Common myeloid progenitor, CD34-positive (primary cell): ENCODE measurements at places on chromosomes 5 and 9.
A peak's percentile ranks its signal among the peaks of the same experiment; 100 is the strongest.

- no peak for DNase-seq
Observed at GRCh38 chr9:122355336-122355875, 15.4 kb upstream of the PTGS1 start.

- no peak for DNase-seq
Observed at GRCh38 chr5:158965334-158965733, 134.4 kb downstream of the EBF1 start.

- no peak for DNase-seq
Observed at GRCh38 chr5:90170261-90170660, 239.3 kb downstream of the CETN3 start.

DNA sequence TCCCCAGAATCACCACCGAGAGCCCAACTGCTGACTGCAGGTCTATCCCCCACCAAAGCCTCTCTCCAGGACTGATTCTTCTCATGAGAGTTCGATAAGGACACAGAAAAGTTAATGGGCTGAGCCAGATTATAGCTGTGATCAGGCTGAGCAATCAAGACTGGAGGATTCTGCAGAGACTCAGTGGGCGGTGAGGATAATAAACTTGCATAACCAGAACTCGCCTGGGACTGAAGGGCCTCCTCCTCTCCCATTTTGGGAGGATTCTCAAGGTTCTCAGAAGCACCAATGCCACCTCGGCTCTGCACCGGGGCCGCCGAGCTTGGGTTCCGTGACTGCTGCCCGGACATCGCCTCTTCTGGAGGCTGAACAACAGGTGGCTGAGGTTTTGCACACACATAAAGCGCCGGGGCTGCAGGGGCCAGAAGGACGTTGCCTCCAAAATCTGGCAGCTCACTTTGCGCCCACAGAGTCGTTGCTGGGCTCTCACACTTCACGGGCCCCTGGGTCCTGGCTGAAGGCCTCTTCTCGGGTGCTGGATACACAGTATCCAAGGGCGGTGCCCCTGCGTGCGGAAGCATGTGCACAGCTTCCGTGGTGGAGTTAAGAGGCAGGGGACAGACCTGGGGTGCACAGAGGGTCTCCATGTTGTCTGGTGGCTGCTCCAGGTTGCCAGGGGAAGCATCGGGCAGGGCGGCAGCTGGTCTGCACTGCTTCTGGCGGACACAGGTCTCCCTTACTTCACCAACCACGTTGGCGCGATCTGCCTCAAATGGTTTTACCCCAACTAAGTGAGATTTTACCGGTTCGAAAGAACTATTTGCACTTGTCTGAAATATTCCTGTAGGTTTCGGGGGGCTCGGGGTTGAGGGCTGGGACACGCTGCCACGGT lies 7.6 kb downstream of the SEC16A start:
- no peak for DNase-seq

GRCh38 chr5:132673939-132674630 lies at the start of gene IL4:
IL4 (plus strand) TSS chr5:132673989; CDS start chr5:132674051, 62 bp downstream.
- DNase-seq: no peak

GRCh38 chr5:59559847-59560246 lies 333.7 kb downstream of the PDE4D start:
- DNase-seq: no peak

DNA sequence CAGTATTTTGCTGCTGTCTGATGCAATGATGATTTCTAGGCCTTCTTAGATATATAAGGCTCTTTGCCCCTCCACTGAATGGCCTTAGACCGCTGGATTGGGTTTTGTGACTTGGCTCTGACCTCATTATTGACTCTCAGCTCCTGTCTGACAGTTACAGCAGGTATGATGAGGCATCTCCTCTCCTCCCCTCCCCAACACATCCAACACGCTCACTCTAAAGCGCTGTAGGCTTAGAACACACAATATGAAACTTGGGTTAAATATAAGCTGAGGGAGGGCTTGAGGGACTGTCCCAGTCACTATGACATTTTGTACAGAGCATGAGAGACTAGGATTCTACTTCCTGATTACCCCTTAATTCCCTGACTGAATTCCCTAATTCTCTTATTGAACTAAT lies 18.8 kb upstream of the CER1 start:
- DNase-seq: no peak

DNA sequence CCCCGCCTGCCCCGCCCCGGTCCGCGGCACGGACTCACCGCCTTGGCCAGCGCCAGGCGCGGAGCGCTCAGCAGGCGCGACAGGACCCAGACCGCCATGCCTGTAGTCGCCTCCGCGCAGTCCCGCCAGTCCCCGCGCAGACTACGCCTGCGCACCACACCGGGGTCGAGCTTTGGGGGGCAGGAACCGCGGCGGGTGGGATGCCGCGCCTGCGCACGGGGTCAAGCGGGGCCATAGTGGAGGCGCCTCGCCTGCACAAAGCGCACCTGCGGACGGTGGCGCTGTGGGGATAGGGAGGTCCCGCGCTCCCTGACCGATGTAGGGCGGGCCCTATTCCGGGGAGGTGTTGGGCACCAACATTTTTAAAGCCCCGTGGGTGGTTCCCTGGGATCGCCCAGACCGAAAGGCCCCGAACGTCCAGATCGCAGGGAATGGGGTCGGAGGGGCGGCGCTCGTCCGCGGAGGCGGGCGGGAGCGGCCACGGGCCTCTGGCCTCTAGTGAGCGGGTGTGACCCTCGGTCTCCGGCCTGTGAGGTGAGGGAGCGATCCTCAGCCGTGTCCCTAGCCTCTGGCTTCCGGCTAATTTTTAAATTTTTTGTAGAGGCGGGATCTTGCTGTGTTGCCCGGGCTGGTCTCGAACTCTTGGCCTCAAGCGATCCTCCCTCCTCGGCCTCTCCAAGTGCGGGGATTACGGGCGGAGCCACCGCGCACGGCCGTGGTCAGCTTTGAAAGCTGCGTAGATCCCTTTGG lies 70.8 kb upstream of the LPCAT1 start:
- peak; percentile 94 for DNase-seq

GRCh38 chr5:10757043-10757442 lies 4.0 kb downstream of the DAP start:
- DNase-seq: no peak

- no peak for DNase-seq
Observed at GRCh38 chr5:180717989-180718388, 21.9 kb downstream of the OR2Y1 start.

GRCh38 chr5:56148453-56148971 lies 84.6 kb downstream of the ANKRD55 start:
- DNase-seq: peak; percentile 38

DNA sequence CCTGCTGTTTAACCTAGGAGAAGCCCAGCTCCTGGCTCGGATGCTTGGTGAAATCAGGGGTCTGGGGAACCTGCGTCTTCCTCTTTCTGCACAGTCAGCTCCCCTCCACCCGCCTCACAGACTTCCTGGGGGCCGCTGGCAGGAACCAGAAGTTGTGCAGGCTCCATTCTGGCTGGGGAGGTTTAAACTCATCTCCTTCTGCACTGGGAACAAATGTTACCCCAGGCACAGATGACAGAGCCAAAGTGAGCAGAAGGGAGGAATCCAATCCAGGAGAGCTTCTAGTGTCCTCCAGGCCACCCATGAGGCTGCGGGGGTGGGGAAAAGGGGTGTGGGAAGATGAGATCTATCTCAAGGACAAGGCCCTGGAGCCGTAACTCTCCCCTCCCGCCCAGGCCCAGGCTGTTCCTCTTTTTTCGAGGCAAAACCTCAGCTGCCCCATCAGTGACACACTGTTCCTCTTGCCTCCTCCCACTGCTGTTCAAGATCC lies 31.2 kb downstream of the KCNMB1 start:
- peak; percentile 91 for DNase-seq

DNA sequence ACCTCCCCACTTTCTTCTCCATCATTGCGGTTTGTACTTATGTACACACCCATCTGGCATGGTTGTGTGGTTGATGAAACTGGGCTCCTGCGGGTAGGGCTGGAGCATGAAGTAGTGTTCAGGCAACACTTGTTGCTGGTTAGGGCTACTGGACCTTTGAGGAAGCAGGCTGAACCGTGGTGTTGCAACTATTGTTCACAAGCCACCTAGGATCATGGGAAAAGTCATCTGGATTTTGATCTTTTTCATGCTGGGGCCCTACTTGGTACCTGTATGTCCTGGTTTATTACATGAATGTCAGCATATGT lies 40.1 kb upstream of the TIFAB start:
- no peak for DNase-seq

- DNase-seq: peak; percentile 26
Observed at GRCh38 chr5:150488519-150489359, 19.2 kb upstream of the NDST1 start.

GRCh38 chr5:1633605-1634336 lies 110.0 kb upstream of the LPCAT1 start:
- peak; percentile 67 for DNase-seq

DNA sequence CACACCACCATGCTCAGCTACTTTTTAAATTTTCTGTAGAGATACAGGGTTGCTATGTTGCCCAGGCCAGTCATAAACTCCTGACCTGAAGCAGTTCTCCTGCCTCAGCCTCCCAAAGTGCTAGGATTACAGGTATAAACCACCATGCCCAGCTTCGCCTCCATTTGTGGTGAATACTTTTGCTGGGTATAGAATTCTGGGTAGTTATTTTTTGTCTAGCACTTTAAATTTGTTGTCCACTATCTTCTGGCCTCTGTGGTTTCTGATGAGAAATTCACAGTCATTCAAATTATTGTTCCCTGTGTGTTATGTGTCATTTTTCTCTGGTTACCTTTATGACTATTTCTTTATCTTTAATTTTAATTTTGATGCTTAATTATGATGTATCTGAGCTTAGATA lies 57.7 kb upstream of the EXOC3 start:
- DNase-seq: no peak

GRCh38 chr5:139543423-139543991 lies 17.6 kb upstream of the UBE2D2 start:
- peak; percentile 82 for DNase-seq

DNA sequence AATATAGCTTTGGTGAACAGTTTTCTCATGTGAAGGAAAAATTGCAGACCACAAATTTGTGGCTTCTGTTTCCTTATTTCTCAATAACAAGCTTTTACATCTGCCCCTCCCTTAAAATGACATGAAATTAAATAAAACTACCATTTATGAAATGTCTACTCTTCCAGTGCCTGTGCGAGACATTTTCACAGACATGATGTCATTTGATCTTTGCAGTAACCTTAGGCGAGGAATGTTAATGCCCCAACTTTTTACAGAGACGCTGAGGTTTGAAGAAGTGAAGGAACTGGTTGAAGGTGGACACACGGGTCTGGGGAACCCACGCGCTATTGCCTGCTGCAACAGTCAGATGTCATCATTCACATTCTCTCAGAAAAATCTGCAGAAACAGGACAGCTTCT lies 61.5 kb downstream of the OSTF1 start:
- no peak for DNase-seq

DNA sequence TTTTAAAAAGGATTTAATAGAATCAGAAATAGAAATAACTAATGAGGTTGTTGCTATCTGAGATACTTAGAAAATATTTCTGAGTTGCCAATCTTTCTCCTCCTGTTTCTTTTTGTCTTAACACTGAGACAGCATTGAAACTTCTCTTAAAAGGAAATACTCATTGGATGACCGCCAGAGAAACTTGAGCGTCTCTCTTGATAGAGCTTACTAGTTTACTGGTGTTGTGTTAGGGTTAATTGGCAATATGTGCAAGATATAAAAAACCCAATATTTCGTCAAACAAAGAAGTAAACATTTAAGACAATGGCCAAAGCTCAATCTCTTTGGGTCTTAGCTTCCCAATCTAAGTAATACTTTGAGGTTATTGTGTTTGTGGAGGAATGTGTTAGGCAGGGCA lies 176.4 kb upstream of the CHD1 start:
- DNase-seq: peak; percentile 28

DNA sequence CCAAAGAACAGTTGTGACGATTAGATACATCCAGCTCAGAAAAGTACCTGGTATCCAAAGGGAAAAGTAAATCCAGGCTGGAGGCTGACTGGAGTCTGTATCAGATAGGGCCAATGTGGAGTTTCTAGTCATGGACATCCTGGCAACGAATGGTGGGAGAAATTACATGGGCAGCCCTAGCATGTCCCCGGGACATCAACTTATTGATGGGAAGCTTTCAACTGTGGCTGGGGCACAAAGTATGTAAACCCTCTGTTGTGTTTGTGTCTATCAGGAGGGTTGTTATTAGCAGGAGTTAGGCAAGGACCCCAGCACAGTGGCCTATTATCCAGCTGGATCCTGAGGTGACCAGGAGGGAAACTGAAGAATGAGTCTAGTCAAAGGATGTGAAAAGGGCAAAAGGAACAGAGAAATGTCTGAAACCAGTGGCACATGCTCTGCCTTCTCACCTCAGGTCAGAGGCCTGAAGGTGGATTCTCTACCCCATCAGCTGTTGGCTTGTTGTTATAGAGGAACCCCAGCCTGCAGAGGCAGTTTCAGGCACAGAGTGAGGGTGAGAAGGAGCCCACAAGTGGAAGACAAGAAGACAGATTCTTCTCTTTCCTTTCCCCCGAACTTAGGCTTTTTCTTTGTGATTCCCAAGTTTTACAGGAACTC lies 19.9 kb downstream of the IFNW1 start:
- DNase-seq: no peak

DNA sequence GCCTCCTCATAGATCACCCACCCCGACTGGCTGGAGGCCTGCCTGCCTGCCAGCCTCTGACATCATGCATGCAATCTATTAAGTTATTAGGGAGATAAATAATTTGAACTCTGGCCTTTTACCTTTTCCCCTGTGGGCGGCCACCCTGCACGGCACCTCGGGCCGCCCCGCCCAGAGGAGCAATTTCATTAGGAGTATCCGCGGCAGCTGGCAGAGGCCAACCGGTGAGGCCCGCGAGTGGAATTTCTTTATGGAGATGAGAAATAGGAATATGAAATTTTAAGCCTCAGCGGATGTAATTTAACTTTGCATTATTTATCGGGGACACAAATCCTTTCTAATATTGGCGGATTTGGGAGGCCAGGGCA lies 22.5 kb downstream of the LHX3 start:
- no peak for DNase-seq

DNA sequence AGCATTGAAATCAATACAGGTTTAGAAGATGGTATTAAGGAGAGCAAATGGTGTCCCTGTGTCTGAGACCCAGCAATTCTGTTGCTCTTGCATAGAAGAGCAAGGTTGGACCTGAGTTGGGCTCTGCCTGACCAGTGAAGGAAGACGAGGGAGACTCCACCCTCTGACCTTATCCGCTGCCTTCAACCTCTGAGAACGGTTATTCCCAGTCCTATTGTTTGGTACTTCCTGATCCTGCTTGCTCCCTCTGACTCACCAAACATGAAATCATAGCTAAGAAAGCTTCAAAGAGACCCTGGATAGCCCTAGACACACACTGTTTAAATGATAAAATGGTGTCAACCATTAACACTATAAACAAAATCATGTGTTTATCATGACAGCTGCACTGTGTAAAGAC lies 218.5 kb downstream of the PLK2 start:
- DNase-seq: no peak

DNA sequence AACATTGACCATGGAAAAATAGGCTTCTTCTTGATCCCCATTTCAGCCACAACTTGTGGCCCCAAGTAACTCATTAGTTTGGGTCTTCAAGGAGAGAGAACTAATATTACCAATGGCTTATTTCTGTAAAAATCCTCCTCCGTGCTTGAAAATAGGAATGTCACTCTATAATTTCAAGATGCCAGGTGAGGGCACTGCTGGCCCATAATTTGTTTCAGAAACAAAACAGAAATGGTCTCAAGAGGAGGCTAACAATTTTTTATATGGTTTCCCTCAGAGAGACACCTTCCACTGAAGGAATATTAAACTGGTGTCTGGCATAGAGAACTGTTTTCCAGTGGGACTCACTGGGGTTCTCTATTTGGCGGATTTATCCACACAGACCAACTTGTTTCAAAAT lies 437.0 kb upstream of the TRPC7 start:
- peak; percentile 2 for DNase-seq
